ENCODE measurements at places on chromosomes 16 and 17. TPM values are rescaled to one million over a fixed set of nuclear protein-coding genes. Genes with fewer than 3 reads are reported as not detected.

The HOXB4 gene
- under 0.01 TPM for total RNA-seq

The KRT23 gene
- not detected for total RNA-seq

The GRAP gene
- under 0.01 TPM for total RNA-seq

The PRSS21 gene
- total RNA-seq: not detected

The SCGB1C2 gene
- total RNA-seq: not detected

The ITGAD gene
- not detected for total RNA-seq

The RCVRN gene
- total RNA-seq: not detected

The DDX28 gene
- total RNA-seq: 15.3 TPM

Measured in placental pericyte (primary cell).